ENCODE measurements at places on chromosomes 7 and 10.

- no peak for DNase-seq
These were observed 93.8 kb downstream of the PARP12 start for GRCh38 chr7:139968931-139969330.

- DNase-seq, result no peak
These were observed 241.4 kb downstream of the TNS3 start for GRCh38 chr7:47340517-47340916.

DNA sequence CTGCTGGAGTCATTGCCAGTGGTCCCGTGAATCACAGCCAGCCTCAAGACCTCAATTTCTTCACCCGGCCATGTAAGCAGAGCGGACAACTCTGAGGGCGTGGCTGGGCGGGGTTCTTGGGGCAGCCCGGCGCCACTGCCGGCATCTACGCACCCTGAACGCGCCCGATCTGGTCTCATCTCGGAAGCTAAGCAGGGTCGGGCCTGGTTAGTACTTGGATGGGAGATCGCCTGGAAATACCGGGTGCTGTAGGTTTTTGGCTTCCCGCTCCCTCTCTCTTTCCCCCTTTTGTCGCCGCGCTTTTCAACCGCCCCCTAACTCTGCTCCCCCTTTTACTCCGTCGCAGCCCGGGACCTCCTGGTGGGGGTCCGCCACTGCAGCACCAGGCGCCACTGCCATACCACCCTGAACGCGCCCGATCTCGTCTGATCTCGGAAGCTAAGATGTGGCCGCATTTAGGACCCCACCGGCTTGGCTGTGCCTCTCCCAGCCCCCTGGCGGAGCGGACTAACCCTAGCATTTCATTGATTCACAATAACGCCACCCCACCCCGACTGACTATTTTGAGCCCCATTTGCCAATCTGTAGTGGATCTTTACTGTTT is 25.3 kb downstream of the GARIN1A start:
- peak; percentile 39 for DNase-seq

- no peak for DNase-seq
These were observed 188.8 kb upstream of the TCF7L2 start for GRCh38 chr10:112761256-112761655.

Data from activated T-cell treated with anti-CD3 and anti-CD28 coated beads for 24 hours (primary cell).